ENCODE measurements at places on chromosomes 7 and 10.

DNA sequence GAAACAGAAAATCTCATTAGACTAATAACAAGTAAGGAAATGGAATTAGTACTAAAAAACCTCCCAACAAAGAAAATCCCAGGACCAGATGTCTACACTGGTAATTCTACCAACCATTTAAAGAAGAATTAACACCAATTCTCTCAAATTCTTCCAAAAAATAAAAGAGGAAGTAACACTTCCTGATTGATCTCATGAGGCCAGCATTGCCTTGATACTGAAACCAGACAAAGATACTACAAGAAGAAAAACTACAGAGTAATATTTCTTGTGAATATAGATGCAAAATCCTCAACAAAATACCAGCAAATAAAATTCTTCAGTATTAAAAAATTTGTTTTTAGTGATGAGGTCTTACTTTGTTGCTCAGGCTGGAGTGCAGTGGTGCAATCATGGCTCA, 21.3 kb downstream of the GCK start:
- no peak for DNase-seq

- DNase-seq, result no peak
Measured at GRCh38 chr7:79997345-79997744, 137.3 kb upstream of the GNAI1 start.

DNA sequence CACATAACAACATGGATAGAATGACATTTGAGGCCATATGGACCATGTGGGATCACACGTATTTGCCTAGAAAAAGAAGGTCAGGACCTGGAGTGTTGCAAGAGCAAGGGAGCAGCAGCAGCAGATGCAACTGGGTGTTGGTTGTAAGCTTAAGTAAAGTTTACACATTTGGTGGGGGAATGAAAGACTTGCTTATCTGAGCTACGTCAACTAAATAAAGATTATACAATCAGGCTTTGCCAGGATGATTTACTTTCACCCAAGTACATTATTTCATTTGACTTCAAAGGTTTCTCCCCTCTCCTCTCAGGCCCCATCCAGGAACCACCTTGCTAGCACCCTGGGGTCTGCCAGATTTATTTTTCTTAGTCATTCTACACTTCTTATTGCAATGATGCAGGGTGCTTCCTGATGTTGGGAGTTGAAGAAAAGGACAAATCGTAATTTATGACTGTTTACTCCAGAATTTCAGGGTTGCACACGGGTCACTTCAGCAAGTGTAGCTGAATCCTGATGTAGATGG, 591.9 kb upstream of the IGFBP3 start:
- DNase-seq, result no peak

GRCh38 chr10:86056672-86057071, 309.9 kb downstream of the GRID1 start:
- no peak for DNase-seq

- no peak for DNase-seq
Measured at GRCh38 chr7:149552799-149553198, 55.2 kb upstream of the ZNF746 start.
